Heart right ventricle (tissue), 16 donors: ENCODE measurements at places on chromosomes 4 and X. TPM values are rescaled to one million over a fixed set of nuclear protein-coding genes. Genes with fewer than 3 reads are reported as not detected.

PPP1R2C gene
- not detected for total RNA-seq

SUPT20HL1 gene
- total RNA-seq: not detected

RHOXF2 gene
- not detected for total RNA-seq

PNCK gene
- 11.1 TPM for total RNA-seq

DKK2 gene
- 3.0 TPM for total RNA-seq

DNA sequence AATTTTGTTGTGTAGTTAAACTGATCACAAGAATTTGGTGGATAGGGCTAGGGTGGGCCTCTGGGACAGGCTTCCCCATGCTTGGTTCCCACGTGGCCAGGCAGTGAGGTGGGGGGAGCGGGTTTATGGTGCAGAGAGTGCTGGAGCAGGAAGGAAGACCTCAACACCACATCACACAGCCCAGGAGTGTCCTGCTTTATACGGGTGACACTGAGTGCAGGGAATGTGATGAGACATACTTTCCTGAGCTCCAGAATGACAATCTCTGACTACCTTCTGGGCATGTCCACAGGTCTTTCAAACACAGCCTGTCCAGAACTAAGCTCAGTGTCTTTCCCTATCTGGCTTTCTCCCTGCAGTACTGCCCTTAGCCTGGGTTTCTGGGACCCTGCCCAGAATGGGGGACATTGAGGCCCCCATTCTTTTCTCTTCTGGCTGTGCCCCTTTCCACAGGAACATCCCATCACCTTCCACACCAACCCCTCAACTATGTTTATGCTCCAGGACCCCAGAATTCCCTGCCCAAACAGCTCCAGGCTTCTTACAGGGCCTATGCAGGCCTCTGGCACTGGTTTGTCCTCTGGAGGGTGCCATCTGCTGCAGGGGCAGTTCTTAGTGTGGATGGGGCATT, 36.5 kb upstream of the RASL11B start:
- no peak for DNase-seq

- no peak for DNase-seq
These were observed 243.3 kb downstream of the GASK1B start for GRCh38 chr4:157929486-157929885.

- DNase-seq: no peak
These were observed 18.1 kb upstream of the ZXDB start for GRCh38 chrX:57573754-57574153.

DNA sequence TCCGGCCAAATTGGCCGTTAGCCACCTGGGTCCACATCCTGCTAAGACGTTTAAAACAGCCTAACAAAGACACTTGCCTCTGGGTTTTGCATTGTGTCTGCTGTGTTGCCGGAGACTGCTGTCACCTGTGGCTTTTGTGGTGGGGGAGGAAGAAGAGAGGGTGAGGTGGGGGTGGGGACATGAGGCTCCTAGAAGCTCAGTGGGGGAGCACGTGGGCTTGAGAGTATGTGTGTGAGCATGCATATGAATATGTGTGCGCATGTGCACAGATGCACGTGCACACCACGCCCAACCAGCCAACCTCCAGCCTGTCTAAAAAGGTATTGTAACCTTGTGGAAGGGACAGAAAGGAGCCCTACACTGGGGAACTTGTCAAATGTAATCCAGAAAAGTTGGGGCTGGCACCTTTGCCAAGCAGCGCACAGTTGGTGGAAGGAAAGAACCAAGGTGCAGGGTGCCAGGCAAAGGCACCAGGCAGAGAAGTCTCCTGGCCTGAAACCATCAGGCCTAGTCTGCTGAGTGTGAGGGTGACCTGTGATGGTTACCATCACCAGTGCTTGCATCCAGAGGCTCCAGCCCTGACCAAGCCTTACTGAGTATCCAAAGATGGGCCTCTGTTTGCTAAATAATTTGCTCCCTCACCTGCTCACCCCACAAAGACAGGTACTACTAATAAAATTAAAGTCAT, 10.1 kb upstream of the SASH3 start:
- no peak for DNase-seq

DNA sequence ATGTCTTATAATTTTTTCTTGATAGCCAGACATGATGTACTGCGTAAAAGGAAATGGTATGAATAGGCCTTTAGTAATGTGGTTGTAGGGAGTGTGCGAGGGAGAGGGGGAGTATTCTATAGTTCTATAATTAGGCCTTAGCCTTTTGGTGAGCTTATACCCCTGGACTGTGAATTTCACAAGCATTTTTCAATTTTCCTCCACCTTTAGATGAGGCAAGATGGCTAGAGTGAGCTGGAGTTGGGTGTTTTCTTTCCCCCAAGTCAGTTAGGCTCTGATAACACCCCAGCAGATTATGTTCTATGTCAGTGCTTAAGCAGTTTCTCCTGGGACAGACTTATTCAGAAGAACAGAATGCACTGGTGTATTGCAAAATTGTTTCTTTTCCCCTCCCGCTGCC, 210.2 kb upstream of the NPY2R start:
- DNase-seq: no peak

DNA sequence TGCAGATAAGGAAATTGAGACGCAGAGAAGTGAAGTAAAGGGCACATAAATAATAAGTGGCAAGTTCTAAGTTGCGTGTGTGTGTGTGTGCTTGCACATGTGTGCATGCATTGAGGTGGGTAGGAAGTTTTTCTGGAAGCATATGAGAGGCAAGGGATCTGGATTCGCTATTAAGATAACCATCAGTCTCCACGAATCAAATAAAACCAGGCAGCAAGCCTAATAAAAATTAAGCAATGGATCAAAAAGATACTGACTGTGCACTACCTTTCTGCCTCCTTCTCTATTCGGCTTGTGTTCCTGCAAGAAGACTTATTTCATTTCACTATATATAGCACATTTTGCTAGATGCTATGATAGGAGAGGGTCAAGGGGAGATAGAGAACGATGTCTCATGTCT, 23.8 kb downstream of the SLC16A2 start:
- DNase-seq: no peak

DNA sequence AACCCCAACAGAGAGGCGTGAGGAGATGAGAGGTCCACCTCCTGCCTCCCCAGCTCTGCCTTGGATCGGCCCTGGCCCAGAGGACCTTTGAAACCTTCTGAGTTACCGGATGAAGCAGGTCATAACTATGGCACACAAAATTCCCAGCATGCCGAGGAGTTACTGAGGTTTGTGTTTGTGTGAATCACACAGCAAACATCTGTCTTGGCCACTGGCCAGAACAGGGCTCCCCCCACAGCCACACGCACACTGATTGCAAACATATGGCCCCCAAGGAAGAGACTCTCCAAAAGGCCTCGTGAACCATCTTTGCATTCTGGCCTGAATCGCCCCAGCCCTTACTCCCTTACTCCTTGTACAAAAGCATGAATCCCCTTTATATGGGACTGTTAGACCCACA, 18.9 kb downstream of the RPS4X start:
- no peak for DNase-seq

GRCh38 chr4:20288846-20289512, 37.3 kb downstream of the SLIT2 start:
- no peak for DNase-seq

GRCh38 chrX:9586992-9587392, 122.1 kb downstream of the TBL1X start:
- peak; percentile 13 for DNase-seq

DNA sequence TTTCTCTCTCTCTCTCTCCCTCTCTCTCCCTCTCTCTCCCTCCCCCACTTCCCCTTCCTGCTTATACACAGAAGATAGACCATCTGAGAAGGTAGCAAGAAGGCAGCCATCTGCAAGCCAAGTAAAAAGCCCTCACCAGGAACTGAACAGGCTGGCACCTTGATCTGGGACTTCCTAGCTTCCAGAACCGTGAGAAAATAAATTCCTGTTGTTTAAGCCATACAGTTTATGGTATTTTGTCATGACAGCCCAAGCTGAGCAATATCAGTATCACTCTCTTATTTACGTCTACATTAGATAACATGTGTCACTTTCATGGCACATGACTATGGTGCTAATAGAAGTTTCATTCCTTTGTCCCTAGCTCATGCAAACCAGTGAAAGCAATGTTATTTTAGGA, 581.1 kb downstream of the INPP4B start:
- no peak for DNase-seq

- no peak for DNase-seq
These were observed 438.1 kb downstream of the INPP4B start for GRCh38 chr4:142408003-142408441.

GRCh38 chrX:153060095-153060445, 3.8 kb downstream of the PNMA3 start:
- DNase-seq: no peak

DNA sequence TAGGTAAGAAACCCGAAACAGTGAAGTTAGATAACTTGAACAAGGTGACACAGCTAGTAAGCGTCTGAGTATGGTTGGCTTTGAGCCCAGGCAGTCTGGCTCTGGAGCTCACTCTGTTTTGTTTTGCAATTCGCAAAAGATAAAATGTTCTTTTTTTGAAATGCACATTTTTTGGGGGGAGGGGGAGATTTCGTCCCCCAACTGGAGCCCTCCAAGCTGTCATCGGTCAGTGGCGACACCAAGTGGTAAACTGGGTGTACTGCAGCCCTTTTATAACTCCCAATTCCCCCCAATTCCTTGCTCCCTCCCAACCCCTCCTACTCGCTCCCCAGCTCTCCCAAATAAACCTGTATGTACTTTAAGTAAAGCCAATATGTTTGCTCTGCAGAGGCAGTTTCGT, 2.8 kb upstream of the CLCN5 start:
- DNase-seq: peak; percentile 8

- DNase-seq: no peak
These were observed 215.9 kb downstream of the LRBA start for GRCh38 chr4:150799207-150799606.
